ENCODE measurements at places on chromosomes 11 and 22.

- no peak for DNase-seq
Observed at GRCh38 chr11:19774817-19775580, 62.4 kb downstream of the NAV2 start.

- DNase-seq = no peak
Observed at GRCh38 chr11:32121012-32121411, 30.1 kb downstream of the RCN1 start.

GRCh38 chr11:71078482-71078881 is 173.9 kb downstream of the SHANK2 start:
- no peak for DNase-seq

- no peak for DNase-seq
Observed at GRCh38 chr11:14577292-14577691, 57.1 kb upstream of the PSMA1 start.

Data from body of pancreas (tissue), 4 donors.